Testis (tissue), 5 donors: ENCODE measurements at places on chromosomes 11 and 22. TPM values are rescaled to one million over a fixed set of nuclear protein-coding genes. Genes with fewer than 3 reads are reported as not detected.

- no peak for DNase-seq
Observed at GRCh38 chr11:11125618-11126017, 227.4 kb downstream of the CSNK2A3 start.

DNA sequence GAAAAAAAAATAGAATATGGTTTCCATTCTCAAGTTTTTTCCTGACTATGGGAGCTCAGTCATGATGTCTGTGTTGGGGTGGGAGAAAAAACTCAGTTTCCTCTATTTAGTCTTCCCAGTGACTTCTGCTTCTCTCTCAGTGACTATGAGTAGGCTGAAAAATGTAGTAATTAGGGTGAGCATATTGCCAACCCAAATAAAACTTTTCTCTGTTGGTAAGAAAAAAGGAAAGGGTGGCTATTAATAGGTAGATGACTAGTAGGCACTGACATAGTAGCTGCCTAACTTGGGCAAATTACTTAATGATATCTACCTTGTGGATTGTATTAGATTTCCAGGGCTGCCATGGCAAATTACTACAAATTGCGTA is 34.2 kb upstream of the BIRC3 start:
- no peak for DNase-seq

GRCh38 chr11:131928992-131929391 is 558.6 kb downstream of the NTM start:
- DNase-seq: peak; percentile 25

- no peak for DNase-seq
Observed at GRCh38 chr22:27992294-27993165, 73.5 kb upstream of the PITPNB start.

GRCh38 chr11:47508240-47508957 is 44.5 kb downstream of the CELF1 start:
- DNase-seq: no peak

GRCh38 chr11:82959987-82960778 is 58.6 kb downstream of the DDIAS start:
- DNase-seq: no peak

DNA sequence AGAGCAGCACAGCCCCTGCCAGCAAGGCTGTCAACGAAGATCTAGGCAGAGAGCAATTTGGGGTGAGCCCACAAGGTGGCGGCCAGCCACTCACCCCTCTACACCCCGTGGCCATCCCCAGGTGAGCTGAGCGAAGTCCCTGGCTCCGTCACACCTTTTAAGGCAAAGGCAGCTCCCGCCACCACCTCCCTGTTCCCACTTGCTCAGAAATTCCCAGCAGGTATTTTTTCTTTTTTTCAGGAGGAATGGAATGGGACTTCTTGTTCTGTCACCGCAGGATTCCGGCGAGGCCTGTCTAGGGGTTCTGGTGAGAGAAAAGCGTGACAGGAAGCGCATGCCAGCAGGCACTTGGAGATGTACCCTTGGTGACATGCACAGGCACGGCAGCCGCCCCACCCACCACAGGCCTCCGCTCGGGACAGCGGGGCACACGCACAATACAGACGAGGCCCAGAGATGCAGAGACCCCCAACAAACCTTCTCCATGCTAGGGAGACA is 10.0 kb downstream of the RPL3 start:
- no peak for DNase-seq

DNA sequence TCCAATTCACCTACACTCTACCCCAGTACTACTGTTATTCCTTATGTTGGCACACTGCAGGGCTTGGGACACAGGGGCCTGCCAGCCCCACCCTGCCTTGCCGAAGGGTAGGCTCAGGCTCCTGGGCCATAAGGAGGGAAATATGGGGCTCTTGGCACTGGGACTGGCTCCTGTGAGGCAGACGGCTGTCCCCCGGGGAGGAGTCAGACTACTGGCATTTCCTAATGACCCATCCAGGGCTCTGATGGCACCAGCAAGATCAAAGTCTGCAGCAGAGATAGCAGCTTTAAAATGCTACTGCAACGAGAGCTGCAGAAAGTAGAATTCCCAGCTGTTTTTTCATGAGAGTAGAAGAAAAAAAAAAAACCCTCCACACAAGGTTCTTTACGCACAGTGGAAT is 42.2 kb upstream of the CYP2D6 start:
- no peak for DNase-seq

- DNase-seq: peak; percentile 68
Observed at GRCh38 chr11:9575260-9576240, 2.1 kb downstream of the WEE1 start.

DNA sequence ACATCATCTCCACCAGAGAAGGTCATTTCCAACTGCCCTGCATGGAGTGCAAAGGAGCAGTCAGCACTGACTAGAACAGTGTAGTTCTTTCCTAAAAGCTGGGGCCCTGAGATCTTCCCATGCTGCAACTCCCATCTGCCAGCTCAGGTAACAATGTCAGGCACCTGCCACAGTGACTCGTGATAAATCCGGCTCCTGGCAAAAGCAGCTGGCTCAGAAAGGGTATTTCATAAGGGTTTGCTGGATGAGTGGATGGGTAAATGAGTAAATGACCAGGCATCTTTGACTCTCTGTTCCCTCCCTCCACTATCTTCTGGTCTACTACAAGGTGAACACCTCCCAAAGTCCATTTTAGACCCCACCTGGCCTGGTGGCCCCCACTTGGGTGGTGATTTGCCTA is 403.6 kb downstream of the NXPE2 start:
- no peak for DNase-seq

- DNase-seq: no peak
Observed at GRCh38 chr22:48045369-48045768, 1282.9 kb downstream of the TBC1D22A start.

- DNase-seq: no peak
Observed at GRCh38 chr22:17931400-17931825, 92.9 kb downstream of the MICAL3 start.

DNA sequence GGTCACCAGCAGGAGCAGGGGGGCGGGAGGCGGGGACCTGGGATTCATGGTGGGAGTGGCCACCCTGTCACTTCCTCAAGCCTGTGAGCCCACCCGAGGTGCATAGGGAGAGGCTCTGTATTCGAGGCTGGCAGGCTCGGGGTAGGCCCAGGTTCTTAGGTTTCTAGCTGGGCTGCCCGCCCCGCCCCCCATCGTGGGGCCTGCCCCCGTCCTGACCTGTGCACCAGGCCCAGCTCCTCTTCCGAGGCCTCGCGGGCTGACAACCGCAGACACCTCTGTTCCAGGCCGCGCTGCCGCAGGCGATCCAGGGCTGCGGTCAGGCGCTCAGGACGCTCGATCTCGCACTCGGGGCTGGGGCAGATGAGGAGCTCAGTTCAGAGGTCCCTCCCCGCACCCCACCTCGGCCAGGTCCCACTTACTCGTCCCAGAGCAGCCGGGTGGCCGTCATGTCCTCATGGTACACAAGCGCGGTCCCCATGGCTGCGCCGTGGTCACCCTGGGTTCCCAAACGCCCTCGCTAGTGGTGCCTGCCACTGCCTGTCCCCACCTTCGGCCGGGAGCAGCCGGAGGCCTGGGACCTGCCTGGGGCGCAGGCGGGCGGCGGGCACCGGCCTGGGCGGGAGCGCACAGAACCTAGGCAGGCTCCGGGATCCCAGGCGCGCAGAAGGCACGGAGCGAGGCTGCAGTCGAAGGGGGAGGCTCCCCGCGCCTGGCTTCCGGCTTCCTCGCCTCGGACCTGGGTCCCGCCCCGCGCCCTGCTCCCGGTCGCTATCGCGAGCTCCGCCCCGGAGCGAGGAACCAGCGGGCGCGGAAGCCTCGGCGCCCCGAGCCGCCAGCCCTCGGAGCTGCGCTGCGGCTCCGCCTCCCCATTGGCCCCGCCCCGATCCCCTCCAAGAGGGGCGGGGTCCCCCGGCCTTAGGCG is at the start of gene HDAC10:
TSS of gene HDAC10 (minus strand) at position 711 of the 922 bp plus-strand sequence. CDS start at position 478, 233 bp downstream.
- peak; percentile 80 for DNase-seq

- no peak for DNase-seq
Observed at GRCh38 chr11:11311169-11311568, 41.9 kb downstream of the CSNK2A3 start.

GRCh38 chr22:48724899-48725298 is 1102.8 kb downstream of the BRD1 start:
- DNase-seq: no peak

DNA sequence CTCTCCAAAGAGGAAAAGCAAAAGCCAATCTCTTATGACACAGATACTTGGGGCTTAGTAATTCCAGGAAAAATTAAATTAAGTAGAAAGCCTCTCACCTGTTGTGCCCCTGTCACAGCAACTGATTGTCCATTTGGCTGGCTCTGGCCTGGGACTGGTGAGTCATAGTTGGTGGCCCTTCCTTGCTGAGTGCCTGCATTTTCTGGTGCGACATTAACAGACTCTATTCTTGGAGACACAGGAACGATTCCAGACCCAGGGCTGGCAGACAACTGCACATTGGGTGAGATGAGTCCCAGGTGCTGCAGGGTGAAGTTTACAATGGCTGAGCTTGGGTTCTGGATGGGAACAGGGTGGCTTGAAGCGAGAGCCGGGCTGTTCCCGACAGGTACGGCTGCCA is 15.6 kb downstream of the E2F8 start:
- no peak for DNase-seq

DNA sequence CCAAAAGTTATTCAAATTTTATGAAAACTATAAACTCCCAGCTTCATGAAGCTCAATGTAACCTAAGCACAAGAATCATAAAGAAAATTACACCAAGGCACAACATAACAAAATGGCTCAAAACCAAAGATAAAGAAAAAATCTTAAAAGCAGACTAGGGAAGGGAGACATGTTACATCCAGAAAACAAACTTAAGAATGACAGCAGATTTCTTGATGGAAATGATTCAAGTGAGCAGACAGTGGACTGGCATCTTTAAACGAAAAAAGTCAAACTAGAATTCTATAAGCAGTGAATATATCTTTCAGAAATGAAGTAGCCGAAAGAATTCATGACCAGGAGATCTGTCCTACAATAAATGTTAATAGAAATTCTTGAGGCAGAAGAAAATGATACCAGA is 75.6 kb downstream of the SHANK2 start:
- no peak for DNase-seq

DNA sequence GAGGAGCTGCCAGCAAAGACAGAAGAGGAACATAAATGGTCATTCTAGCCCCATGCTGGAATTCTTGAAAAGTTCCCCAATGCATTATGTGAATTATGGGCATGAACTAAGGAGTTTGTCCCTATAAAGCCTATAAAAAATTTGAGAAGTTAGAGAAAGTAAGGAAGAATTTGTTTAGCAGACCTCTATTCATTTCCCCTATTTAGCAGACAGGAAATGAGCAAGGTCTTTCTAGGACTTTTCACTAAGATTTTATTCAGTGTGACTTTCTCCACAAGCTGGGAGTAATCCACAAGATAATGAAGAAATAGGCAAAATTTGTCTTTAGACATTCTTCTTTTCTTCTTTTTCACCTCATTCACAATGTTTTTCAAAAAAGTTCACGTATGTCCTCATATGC is 20.0 kb downstream of the PRRG4 start:
- no peak for DNase-seq

- DNase-seq: no peak
Observed at GRCh38 chr11:122025757-122026156, 90.3 kb downstream of the BLID start.

- DNase-seq: no peak
Observed at GRCh38 chr11:128625326-128625725, 38.0 kb upstream of the ETS1 start.

DNA sequence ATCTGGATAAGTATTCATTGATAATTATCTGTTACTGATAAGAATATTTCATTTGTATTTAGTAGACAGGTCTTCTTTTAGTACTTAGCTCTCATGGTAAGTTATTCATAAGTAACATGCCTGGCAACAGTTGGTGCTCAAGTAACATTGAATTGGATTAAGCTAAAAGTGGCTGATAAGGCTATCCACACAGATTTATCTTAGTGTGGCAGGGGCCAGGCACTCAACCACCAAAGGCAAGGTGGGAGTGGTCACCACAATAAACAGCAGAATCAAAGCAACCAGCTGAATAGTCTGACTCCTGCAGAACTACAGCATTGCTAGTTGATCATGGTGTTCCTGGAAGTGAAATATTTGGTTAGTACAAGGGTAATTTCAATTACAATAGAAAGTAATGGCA is 33.0 kb upstream of the NARS2 start:
- DNase-seq: no peak

GRCh38 chr11:124887667-124888013 is 10.0 kb downstream of the ROBO4 start:
- DNase-seq: no peak

DNA sequence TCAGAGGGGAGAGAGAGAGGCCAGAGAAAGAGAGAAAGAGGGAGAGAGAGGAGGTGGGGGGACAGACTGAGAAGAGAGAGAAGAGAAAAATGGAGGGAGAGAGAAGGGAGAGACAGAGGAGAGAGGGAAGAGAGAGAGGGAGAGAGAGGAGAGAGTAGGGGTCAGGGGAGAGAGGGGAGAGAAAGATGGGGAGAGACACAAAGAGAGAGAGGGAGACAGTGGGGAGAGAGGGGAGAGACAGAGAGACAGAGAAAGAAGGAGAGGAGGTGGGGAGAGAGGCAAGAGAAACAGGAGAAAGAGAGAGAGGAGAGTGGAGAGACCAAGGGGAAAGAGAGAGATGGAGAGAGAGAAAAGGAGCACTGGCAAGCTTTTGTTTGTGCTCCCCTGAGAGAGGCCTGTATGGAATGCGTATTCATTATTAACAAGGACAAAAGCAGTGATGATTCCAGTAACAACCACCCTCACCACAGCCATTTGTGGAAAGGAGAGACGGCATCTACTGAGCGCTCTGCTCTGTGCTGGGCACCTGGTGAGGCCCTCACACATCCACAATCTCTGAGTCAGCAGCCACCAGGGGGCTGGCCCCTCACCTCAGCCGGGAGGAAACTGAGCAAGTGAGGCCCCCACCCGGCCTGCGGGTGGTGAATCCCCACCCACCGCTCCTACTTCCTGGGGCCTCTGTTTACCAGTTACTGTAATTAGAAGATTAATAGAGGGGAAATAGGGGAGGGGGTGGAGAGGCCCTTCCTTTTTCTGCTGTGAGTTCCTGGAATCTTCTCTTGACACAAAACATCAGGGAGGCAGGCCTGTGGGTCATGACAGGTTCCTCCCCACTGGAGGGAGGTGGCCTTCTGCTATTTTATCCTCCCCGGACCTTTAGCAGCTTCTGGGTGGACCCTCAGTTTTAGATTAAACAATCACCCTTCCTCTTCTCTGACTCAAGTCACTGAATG is 14.6 kb upstream of the MIAT start:
- no peak for DNase-seq

Gene TBX1
- 43.4 TPM for total RNA-seq

Gene GDPD4
- 22.6 TPM for total RNA-seq

Gene SNX32
- 3.2 TPM for total RNA-seq

Gene UPB1
- total RNA-seq: 12.1 TPM

Gene NCAM1
- total RNA-seq: 13.8 TPM

Gene IFITM1
- 63.1 TPM for total RNA-seq

Gene WBP2NL
- total RNA-seq: 31.8 TPM

Gene ZDHHC13
- 16.3 TPM for total RNA-seq

Gene VPREB1
- total RNA-seq: not detected
